ENCODE measurements at places on chromosomes 6 and 20. TPM values are rescaled to one million over a fixed set of nuclear protein-coding genes. Genes with fewer than 3 reads are reported as not detected.
A peak's percentile ranks its signal among the peaks of the same experiment; 100 is the strongest.

The PTGIS gene
- polyA plus RNA-seq, result not detected

The THBS2 gene
- 85.3 TPM for polyA plus RNA-seq

DNA sequence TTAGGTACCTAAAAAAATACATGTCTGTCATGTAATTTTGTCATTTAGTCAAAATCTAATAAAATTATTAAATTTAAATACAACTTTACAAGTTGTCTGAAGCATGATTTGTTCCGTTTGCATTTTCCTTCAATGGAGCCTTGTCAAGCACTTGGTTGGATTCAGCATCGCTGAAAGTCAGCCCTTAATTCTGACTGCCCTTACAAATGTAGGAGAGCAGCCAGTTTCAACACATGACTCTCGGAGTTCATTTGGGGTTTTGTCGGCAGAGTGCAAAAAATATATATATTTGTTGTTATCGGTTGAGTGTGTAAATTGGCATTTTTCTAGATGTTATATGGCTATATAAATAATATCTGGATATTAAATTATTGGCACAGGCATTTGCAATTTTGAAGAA lies 180.6 kb downstream of the RPS12 start:
- DNase-seq, result no peak

DNA sequence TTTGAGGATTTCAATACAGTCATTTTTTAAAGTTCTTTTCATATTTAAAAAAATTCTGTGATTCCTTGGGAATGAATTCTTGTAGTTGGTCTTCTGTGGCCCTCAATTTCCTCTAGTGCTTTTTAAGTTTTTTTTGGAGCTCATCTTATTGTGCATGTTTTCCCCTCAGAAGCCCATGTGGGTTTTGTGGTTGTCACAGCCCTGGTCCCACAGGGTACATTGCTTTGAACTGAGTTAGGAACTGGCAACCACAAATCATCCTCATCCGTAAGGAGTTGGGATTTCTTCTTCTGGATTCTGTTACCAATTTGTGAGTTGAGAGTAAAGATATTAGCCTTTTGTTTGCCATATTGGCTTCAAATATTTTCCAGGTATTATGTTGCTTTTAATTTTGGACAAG lies 89.9 kb downstream of the AKAP7 start:
- no peak for DNase-seq

The KIAA0408 gene
- polyA plus RNA-seq, result not detected

DNA sequence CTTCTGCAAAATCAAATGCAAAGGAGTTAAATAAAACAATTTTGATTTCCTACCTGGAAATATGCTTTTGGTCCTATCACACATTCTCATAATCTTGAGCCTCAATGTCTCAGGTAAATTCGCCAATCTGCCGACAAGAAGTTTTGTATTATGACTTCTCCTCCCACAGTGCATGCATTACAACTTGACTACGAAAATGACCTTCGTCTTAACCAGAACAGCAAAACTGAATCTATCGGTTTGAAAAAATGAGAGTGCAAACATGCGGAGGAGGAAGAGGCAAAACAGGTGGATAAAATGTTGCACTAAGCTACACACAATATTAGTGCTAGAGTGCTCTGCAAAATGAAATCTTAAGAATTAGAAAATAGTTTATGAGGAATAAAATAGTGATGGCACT lies 43.4 kb downstream of the HIVEP2 start:
- no peak for DNase-seq

The CST2 gene
- not detected for polyA plus RNA-seq

- DNase-seq, result no peak
These were observed 9.3 kb downstream of the CYP21A2 start for GRCh38 chr6:32047539-32047854.

- DNase-seq, result peak; percentile 91
These were observed 1.3 kb downstream of the SIRPB2 start for GRCh38 chr20:1489764-1490436.

The FERMT1 gene
- polyA plus RNA-seq, result 58.5 TPM

- no peak for DNase-seq
These were observed 216.4 kb downstream of the UNC5CL start for GRCh38 chr6:40822619-40823018.

GRCh38 chr6:150876598-150876997 lies 11.1 kb downstream of the MTHFD1L start:
- DNase-seq, result no peak

- DNase-seq, result no peak
These were observed 53.9 kb downstream of the AKAP12 start for GRCh38 chr6:151293688-151294016.

DNA sequence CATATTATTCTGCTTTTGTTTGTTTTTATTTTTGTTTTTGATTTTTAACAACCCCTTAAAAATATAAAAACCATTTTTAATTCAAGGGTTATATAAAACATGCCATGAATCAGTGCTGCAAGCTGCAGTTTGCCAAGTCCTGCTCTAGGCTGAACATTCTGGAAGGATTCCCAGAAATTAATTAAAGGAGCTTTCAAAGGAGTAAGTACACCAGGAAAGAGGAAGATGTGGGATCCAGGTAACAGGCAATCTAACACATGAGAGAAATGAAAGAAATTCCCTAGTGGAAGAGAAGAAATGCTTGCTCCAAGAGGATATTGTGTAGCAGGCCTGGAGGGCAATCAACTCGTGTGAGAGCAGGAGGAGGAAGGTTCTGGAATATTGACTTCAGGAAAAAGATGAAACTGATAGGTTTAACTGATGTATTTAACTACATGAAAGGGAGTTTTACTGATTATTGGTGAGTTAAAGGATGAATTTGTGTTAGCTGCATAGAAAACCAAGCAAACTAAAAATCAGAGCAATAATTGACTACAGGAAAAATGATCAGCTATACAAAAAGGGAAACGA lies 146.0 kb upstream of the PHACTR1 start:
- DNase-seq, result peak; percentile 44

- no peak for DNase-seq
These were observed 404.9 kb upstream of the MMS22L start for GRCh38 chr6:97687916-97688315.

DNA sequence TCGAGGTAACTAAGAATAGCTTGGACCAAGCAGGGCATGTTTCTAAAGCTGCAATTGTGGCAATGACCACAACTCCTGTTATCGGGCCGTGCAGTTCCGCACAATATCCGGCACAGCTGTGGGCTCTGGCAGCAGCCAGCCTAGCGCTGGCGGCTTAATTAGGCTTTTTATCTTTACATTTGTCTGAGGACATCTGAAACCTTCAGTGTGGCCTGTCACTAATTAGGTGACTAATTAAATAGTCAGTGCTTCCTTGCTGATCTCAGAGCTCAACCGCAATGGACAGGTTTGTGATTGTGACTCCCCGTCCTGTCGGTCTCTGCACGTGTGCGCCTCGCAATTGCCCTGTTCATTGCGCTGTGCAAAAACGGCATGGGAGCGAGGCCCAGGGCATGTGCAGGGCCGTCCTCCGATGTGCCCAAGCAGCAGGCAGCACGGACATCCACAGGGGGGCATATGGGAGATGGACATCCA lies 134.8 kb upstream of the INSM1 start:
- DNase-seq, result no peak

The ZSCAN23 gene
- polyA plus RNA-seq, result not detected

DNA sequence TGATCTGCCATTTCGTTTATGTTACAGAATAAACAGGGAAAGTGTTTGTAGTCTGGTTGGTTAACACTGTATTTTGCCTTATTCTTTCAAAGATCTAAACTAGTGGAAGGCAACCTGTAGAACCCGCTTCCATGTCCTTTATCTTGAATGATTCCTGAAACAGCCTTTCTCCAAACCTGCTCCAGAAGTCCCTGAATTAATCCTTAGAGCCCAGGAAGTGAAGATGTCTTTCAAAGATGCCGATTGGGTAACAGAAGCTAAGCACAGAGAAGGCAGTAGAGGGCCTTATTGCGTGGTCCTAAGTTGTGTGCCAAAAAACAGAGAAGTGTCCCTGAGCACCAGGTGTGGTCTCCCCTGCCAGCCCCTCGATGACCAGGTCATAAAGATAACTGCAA lies 19.2 kb upstream of the ZSCAN16 start:
- no peak for DNase-seq

- no peak for DNase-seq
These were observed 45.3 kb downstream of the B4GALT5 start for GRCh38 chr20:49668181-49668877.

The TAAR8 gene
- polyA plus RNA-seq, result not detected

The PRR18 gene
- polyA plus RNA-seq, result not detected

DNA sequence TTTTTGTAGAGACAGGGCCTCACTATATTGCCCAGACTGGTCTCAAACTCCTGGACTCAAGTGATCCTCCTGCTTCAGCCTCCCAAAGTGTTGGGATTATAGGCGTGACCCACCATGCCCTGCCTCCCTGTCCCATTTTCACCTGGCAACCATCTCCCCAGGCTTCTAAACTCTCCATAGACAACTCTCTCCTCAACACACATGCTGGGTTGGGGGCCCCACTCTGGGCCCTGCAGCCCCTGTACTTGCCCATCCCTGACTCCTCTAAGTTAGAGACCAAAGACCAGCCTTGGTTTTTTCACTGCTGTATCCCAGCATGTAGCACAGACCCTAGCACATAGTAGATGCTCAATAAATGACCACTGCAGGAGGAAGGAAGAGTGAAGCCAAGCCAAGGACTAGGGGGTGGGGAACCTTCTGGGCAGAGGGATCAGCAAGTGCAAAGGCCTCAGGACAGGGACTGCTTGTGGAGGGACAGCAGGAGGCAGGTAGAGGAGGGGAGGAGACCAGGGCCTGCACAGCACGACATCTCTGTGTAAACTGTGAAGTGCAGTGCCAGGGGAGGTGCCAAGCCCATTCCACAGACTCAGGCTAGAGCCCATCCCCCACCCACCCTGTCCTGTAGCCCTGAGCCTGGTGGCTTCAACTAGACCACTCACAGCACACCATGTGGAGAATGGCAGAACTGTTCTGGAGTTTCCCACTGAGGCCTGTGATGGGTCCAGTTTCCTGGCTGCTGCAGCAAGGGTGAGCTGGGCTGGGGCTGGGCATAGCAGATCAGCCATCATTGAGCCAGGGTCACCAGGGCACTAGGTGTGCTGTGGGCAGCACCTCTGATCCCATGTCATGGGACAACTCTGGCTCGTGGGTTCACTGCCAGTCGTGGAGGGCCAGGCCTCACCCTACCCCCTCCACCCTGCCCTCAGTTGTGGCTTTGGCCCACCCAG lies 3.4 kb upstream of the SRC start:
- no peak for DNase-seq

The ADGB gene
- not detected for polyA plus RNA-seq

DNA sequence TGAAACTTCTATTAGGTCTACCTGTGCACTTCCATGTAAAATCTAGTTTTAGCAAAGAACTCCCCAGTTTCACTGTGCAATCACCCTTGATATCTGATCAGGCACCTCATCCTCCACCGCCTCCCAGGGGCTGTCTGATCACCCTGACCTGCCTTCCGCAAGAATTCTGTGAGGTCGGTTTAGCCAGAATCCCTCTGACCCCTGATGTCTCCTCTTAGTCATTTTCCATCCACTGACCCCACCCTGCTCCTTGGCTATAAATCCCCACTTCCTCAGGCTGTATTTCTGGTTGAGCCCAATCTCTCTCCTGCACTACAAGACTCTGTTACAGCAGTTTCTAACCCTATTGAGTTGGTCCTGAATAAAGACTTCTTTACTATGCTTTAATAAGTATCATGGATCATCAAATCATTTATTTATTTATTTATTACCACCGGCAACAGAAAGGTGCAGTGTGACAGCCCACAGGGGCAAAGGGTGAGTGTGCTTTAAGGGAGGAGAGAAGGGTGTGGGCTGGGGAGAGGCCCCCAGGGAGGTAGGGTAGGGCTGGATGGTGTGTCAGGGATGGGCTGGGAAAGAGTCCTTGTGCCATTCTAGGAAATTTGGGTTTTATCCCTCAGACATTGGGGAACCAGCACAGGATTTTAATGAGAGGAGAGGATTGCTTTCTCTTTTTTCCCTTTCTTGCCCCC lies 11.2 kb upstream of the SERPINB6 start:
- DNase-seq, result no peak

- DNase-seq, result no peak
These were observed 11.3 kb upstream of the ZNF335 start for GRCh38 chr20:45983279-45983743.

The CCN5 gene
- not detected for polyA plus RNA-seq

The SYCP2L gene
- polyA plus RNA-seq, result 0.30 TPM

DNA sequence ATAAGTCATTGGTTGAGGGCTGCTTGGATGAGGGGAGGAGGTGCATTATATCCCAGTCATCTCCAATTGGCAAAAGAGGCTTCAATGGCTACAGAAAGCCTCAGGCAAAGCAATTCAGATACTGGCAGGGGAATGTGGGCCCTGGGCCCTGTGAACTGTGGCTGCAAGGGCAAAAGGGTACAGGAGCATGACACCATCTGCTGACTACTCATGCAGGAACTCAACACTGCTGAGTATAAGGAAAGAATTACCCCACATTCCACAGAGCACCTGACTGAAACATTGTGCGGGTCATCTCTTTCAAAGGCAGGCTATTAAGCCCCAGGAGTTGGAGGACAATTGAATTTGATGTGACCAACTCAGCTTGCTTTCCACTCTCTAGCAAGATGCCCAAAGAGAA lies 92.1 kb upstream of the SPTLC3 start:
- peak; percentile 64 for DNase-seq

DNA sequence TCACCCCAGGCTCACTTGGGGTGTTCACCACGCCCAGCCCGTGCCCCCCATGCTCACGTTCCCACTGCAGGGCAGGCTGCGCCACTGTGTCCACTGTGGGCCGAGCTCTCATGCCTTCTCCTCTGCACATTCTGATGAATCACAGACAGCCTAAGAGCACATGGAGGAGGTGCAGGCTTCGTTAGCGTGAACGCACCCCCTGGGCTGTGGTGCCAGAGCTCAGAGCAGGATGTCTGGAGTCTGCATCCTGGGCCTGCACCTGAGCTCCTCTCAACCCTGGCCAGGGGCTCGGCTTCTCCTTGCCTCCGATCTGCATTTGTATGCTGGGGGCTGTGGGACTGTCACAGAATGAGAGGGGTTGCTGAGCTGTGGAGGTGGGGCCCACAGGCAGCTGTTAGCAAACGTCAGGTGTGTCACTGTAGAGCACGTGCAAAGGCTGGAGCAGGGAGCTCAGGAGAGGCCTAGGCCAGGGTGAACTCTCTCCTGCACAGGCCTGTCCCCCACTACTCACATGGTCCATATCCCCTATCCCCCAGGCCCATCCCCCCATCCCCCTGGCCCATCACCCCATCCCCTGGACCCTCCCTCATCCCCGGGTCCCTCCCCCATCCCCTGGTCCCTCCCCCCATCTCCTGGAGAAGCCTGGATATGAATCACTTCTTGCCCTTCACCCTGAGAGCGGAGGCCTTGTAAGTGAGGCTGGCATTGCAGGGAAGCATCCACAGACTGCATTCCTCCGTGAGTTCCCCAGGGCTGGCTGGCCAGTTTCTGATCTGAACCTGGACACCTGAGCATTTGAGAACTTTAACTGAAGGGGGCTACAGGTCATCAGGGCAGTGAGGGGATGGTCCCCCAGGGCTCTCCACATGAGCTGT lies 309.5 kb downstream of the TAF4 start:
- no peak for DNase-seq
